ENCODE measurements at places on chromosomes 12 and 14.

- no peak for DNase-seq
Measured at GRCh38 chr12:50087995-50088394, 2.9 kb downstream of the SMARCD1 start.

DNA sequence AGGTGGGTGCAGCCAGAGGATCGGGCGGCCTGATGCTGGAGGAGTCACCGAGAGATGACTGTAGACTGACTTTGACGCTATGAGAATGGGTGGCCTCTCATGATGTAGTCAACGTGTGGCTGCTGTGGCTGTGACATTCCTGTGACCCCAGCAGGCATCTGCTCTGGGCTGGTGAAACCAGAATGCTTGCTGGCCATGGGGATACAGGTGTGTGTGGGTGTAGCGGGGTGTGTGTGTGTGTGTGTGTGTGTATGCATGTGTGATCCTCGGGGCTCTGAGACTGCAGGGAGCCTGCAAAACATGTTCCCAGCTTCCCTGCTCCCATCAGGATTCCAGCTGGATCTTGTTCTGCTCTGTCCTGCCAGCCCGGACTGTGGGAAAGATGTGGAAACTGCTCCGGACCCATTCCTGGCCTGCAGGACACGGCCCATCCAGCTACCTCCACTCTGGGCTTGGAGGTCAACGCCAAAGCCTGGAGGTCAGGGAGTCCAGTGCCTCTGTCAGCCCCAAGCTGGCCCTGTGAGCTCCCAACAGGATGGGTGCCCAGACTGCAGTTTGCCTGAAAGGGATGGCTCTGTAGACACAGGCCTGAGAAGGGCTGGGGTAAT is 18.8 kb upstream of the HHIPL1 start:
- DNase-seq, result no peak

DNA sequence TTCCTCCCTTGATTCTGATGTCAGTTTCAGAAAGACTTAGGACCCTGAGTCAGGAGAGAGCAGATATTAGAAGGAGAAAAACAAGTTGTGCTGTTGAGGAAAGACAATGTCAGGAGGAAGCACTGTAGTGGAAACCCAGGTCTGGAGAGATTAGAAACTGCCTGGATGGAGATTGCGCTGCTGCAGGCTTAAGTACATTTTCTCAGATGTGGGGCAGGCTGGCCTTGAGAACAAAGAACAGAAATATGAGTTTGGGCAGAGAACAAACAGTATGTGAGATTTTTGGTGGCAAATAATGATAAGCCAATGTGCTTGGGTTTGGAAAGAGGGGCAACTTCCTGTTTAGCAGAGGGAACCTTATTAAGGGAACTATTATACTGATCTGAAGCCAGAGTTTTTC is 74.3 kb upstream of the PRMT8 start:
- no peak for DNase-seq

- no peak for DNase-seq
Measured at GRCh38 chr14:74459289-74459946, 33.4 kb upstream of the SYNDIG1L start.

- no peak for DNase-seq
Measured at GRCh38 chr14:31297701-31298344, 90.2 kb upstream of the HECTD1 start.

DNA sequence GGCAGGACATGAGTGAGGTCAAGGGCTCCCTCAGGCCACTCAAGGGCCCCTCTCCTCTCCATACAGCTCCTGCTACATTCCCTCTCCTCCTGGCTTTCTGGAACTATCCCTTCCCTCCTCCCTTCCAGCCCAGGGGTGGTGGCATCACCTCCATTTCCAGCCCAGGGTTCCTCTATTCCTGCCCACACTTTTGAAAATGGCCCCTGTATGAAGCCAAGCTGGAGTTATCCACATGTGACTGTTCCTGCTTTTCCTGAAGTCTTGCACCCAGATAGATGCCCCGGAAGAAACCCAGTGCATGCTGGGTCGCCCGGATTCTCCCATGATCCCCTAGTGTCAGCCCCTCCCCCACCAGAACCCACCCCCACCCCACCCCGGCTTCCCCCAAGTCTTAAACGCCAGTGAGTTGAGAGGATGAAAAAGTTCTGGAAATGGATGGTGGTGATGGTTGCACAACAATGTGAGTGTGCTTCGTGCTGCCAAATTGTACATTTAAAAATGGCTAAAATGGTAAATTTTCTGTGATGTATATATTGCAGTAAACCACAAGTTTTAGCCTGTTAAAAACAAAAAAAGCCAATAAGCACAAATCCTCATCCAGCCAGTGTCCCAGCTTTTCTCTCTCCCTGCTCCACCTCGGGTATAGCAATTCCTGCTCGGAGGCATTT is 136.9 kb downstream of the SCARB1 start:
- DNase-seq, result no peak

GRCh38 chr12:104345234-104346066 is 41.9 kb downstream of the EID3 start:
- DNase-seq, result no peak
